ENCODE measurements at places on chromosomes 5 and 9. TPM values are rescaled to one million over a fixed set of nuclear protein-coding genes. Genes with fewer than 3 reads are reported as not detected.

GRCh38 chr5:8958602-8959001 lies 587.3 kb downstream of the SEMA5A start:
- no peak for DNase-seq

- no peak for DNase-seq
These were observed at the start of gene RNF38 for GRCh38 chr9:36399980-36400331. RNF38 (minus strand) TSS chr9:36400269; CDS start chr9:36400108, 161 bp downstream.

DNA sequence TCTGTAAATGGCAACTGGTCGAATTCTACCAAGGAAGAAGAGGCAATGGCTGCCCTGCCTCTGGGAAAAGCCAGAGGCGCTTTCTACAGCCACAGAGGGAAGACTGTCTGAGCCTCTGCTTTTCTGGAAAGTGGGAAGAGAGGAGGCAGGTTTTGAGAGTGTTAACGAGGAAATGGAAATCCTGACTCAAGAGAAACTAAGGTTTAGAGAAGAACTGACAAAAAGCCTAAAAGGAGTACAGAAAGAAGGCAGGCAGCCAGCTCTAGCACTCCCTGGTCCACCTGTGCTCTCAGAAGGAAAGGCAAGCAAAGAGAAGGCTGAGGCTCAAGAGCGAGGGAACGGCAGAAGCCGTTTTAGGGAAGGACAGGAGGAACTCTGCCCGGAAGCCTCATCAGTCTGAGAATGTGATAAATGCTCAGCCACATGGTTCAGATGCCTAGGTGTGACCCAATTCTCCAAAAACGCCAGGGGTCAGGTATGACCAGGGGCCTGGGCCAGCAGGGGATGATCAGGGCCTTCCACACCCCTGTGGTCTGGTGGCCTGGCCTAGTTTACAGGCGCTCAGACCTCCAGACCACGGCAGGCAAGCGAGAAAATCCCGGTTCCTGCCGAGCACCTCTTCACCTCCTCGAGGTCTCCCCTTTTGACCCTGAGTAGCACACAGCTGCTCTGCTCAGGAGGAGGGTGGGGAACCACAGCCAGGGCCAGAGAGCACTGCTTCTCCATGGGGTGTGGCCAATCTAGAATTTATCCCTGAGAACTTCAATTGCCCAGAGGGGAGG lies 79.9 kb upstream of the FBXW11 start:
- no peak for DNase-seq

DNA sequence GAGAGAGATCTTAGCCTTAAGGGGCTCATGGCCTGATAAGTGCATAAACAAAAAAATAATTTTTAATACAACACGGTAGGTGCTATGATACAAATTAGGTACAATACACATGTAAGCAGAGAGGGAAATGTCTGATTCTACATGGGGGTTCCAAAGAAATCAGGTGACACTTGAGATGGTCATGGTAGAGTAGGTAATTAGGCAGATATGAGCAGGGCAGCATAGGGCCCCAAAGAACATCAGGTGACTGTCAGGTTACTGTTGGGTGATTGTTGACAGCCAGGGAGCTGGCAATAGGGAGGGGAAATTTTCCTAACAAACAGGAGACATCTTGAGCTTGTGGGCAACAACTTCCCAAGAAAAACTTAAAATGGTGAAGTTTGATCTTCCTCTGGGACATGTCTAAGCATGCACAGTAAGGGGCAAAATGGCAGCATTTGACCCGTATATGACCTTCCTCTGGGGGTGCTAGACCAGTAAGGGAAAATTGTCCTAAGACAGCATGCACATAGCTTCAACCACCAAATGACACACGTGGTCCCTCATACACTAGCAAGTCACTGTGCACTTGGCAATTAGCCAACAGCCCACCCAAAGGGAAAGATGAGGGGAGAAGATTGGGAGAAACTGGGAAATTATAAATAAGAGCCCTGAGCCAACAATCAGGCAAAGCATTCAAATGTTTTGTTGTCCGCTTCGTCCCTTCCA lies 37.3 kb upstream of the TENT4A start:
- DNase-seq = no peak

DNA sequence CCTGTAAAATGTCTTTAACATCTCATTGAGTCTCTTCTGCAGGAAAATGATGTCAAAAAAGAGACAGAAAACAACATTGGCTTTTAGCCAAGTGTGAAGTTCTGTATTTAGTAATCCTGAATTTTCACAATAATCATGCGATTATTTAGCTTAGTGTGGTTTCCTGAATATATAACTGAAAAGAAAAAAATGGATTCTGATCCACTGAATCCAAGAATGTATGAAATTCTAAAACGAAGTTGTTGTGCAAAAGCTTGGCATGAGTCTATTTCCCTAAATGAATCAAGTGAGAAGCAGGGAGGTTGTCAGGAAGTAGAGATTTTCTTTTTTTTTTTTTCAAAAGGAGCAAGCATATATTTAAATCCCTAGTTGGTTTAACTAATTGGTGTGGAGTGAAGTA lies 145.9 kb upstream of the CDH6 start:
- DNase-seq = no peak

PCDHB5 gene
- not detected for total RNA-seq
